ENCODE measurements at places on chromosomes 4 and X.

GRCh38 chr4:6782846-6783110 lies 251 bp downstream of the KIAA0232 start:
- no peak for DNase-seq

GRCh38 chr4:108078024-108078733 lies 88.5 kb downstream of the HADH start:
- no peak for DNase-seq

GRCh38 chrX:49884290-49884862 lies 5.1 kb downstream of the USP27X start:
- no peak for DNase-seq

DNA sequence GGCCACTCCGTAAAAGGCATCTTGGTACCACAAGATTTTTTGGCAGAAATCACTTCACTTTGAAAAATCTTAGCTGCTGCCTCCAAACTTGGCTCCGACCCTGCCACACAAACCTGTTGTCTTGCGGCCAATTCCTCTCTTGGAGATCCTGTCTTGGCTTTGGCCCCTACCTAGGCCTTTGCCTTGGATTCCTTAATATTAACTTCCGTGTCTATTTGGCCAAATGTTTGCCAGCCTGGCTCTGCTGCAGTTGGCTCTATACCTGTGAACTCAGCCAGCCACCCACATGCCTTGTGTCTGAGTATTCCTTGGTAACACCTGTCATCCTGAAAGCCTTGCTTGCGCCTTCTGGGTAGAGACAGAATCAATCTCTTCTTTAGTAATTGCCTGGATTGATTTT lies 12.5 kb downstream of the GRXCR1 start:
- no peak for DNase-seq

DNA sequence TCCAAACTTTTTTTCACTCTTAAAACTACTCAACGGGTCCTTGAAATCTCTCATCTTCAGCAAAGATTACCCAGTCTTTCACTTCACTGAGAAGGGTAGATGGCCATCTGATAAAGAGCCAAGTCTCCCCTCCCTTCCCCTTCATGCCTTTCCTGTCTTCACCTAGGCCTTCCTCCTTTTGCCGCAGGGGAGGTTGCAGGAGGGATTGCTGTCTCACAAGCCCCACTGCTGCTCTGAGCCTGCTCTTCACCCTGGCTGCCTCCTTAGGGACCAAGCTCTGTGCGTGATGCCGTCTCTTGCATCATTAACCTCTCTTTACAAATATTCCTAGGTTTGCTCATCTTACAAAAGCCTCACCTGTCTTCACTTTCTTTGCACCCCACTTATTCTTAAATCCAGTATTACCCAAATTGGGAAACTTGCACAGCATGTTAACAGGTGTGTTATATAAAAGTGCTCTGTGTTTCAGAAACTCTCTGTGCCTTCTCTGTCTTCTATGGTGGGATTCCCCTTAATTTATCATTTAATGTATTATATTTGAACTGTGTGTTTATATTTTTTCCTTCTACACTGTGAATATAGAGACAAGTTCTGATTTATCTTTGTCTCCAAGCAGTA lies 3.8 kb downstream of the ZFX start:
- no peak for DNase-seq

DNA sequence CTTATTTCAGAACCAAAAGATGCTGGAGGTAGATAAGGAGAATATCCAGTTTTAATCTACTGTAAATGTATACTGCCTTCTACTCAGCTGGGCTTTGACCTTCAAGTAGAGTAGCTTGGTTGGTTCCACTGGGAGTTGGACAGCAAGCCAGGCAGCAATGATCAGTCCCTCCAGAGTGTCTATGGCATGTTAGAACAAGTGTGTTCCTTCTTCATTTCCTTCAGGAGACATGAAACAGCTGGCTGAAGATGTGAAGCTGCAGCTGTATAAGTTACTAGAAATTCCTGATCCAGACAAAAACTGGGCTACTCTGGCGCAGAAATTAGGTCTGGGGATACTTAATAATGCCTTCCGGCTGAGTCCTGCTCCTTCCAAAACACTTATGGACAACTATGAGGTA lies 111.1 kb downstream of the NFKB1 start:
- no peak for DNase-seq

DNA sequence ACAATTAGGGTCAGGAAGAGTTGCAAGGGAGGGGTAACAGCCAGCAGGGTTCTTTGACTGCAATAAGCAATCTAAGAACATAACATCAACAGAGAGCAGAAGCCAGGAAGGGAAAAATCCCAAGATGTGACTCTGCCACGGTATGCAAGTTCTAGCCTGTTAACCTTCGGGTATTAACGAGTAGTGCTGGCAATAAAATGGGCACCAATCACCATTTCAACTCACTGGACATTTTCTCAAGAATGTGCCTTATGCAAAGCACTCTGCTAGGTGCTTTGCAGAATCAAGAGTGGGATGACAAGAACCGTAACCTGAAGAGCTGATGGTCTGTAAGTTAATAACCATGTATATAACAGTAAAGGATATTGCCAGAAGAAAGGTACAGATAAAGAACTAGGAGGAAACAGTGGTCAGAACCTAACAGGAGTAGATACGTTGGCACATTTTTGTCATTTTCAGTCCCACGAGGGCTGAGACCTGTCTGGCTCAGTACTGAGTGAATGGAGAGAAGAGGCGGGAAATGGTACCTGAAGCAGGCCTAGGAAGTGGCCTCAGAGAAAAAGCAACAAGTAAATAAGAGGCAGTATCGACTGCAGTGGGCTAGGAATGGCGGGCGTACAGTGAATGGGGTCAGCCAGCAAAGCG lies 2.7 kb downstream of the ELOVL6 start:
- DNase-seq: no peak

DNA sequence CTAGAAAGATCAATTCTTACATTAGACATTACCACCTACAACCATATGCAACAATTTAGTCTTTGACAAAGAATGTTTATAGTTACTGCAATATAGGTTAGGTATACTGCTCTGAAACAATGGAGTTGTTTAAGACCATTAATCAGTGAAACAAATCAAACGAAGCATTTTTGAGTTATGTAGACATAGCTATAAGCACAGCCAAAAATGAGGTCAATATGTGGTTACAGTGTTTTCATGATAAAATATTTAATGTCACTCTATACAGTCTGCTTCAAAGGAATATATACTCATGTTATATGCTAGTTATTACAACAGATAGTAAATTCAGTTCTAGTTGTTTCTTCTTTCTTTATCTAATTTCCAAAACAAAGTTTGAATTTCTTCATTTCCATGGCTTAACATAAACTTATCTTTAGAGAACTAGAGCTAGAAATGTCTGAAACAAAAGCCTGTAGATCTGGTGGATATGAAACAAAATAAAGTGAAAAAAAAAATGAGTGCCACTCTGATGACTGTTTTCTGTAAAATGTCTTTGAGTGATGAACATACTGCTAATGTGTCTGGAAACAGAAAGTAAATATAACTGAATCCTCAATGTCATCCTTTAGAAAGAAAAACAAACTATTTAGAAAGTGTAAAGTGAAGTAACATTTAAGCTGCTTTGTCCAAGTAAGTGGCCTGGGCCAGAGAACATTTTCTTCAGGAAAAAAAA lies 809.0 kb downstream of the FAT4 start:
- DNase-seq: no peak

GRCh38 chrX:48714573-48714972 lies 18.0 kb downstream of the SUV39H1 start:
- DNase-seq: no peak

DNA sequence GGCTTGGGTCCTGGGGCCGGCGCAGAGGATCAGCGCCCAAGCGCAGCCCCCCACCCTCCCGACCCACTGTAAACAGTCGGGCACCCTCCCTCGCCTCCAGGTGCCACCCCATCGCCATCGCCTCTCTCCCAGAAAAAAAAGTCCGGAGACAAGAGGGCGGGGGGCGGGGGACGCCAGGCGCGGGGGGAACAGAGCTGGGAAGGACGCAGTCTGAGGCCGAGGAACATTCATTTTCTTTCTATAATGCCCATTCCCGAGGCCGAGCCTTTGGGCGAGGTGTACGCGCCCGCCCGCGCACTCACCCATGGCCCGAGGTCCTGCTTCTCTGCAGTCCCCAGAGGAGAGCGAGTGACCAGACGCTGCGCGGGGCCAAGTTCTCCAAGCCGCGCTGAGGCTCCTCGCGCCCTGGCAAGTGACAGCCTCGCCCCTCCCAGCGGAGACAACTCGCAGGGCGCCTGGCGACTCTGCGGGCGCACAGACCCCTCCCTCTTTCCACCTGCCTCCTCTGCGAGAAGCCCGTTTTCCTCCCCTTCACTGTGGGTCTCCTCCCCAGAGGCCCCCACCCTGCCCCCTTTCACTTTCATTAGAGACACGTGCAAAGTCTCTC lies 63.5 kb upstream of the WDR17 start:
- DNase-seq: no peak

DNA sequence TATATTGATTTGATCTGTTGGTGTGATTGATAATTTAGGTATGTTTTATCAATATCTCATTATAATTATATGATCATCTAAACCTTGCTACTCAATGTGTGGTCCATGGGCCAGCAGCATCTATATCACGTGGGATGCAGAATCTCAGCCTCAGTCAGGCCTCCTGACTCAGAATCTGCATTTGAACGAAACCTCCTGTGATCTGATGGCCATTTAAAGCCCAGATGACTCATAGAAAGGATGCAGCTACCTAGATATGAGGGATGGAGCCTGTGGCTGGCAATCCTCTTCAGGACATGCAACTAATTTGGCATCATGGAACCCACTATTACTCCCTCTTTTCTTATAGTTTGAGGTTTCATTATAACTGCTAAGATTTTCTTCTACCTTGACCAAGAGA lies 11.3 kb upstream of the CHRNA9 start:
- DNase-seq: no peak

DNA sequence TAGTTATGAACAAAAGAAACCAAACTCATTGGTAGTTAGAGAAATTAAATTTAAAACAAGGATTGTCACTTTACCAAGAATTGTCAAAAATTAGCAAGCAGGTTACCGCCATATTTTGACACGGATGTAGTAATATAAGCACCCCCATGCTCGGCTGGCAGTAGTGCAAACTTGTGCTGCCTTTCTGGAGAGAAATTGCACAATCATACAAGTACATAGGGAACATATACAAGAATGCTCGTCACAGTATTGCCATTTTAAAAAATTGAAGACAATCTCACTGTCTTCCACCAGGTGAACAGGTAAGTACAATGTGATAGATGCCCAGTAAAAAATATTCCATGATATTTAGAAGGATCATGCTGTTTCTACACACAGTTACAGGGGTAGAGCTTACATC lies 55.6 kb upstream of the SLC39A8 start:
- no peak for DNase-seq

DNA sequence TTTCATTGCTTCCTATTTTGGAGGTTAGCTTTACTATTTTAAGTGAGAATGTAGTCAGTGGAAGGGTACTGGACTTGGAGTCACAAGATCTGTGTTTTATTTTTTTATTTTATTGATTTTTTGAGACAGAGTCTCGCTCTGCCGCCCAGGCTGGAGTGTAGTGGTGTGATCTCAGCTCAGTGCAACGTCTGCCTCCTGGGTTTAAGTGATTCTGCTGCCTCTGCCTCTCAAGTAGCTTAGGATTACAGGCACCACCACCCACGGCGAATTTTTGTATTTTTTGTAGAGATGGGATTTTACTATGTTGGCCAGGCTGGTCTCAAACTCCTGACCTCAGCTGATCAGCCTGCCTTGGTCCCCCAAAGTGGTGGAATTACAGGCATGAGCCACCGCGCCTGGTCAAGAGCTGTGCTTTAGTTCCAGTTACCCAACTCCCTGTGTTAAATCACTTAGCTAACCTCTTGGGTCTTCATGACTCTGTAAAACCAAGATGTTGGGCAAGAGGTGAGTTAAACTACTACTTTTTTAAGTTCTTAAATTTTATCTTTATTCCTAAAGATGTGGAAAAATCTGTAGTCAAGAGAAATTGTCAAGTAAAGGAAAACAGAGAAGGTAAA lies 11.2 kb downstream of the USP9X start:
- no peak for DNase-seq
